ENCODE measurements at places on chromosomes 7 and 10. TPM values are rescaled to one million over a fixed set of nuclear protein-coding genes. Genes with fewer than 3 reads are reported as not detected.

Gene GPR26
- not detected for total RNA-seq

Gene FAM25G
- not detected for total RNA-seq

Gene VOPP1
- total RNA-seq: 100 TPM

Gene MAT1A
- not detected for total RNA-seq

Gene KIF20B
- total RNA-seq: 6.8 TPM

Gene HHEX
- 9.2 TPM for total RNA-seq

Gene TSPAN14
- total RNA-seq: 36.8 TPM

Gene INMT
- 12.0 TPM for total RNA-seq

Gene DPCD
- total RNA-seq: 30.9 TPM

Gene PRSS37
- not detected for total RNA-seq

Gene BAIAP2L1
- 4.2 TPM for total RNA-seq

Gene OR13A1
- total RNA-seq: not detected

Gene SUFU
- total RNA-seq: 7.6 TPM

Gene EN2
- not detected for total RNA-seq

Gene H2AZ2
- total RNA-seq: 137 TPM
